ENCODE measurements at places on chromosomes 1 and 21.

DNA sequence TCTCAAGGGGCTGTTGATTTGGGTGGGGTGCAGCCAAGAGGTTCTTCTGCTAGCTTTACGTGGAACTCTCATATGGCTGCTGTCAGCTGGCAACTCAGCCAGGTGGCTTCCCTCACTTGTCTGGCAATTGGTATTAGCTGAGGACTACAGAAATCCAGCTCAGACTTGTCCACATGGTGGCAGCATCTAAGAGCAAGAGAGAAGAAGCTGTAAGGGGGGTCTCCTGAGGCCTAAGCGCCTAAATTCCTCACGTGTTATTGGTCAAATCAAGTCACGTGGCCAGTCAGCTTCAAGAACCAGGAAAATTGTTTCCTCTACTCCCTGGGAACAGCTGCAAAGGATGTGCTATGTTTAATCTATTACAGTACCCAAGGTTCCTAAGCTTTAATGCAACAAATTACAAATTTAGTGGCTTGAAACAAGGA, 4.2 kb upstream of the DYRK3 start:
- DNase-seq: peak; percentile 41

GRCh38 chr1:178470411-178470960, 26.3 kb downstream of the CLEC20A start:
- DNase-seq: no peak

GRCh38 chr1:242017580-242018233, 18.8 kb upstream of the MAP1LC3C start:
- DNase-seq: no peak

- DNase-seq: no peak
Measured at GRCh38 chr1:167861664-167862381, 52.1 kb downstream of the ADCY10 start.

DNA sequence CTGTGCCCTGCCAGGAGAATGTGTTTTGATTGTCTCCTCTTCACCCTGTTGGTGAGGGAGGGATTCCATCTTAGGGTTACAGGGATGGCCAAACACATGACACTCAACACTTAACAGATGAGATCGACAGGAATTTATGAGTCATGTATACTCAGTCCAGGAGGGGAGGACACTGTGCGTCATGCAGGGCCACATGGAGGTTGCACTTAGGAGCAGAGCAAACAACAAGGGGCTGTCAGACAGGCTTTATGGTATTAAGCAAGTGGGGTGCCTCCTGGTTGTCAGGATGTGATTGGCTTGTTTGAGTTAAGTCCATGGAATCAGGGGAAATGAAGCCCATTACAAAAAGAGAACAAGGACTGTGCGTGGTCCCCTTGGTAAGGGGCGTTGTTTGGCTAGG, 26.9 kb downstream of the EDARADD start:
- DNase-seq: no peak

GRCh38 chr1:242187816-242188215, 188.9 kb upstream of the MAP1LC3C start:
- no peak for DNase-seq

GRCh38 chr1:222124602-222125001, 382.7 kb upstream of the DUSP10 start:
- no peak for DNase-seq

- no peak for DNase-seq
Measured at GRCh38 chr1:76832521-76832920, 34.8 kb upstream of the ST6GALNAC5 start.

- DNase-seq: no peak
Measured at GRCh38 chr1:8197493-8198282, 120.2 kb upstream of the SLC45A1 start.

DNA sequence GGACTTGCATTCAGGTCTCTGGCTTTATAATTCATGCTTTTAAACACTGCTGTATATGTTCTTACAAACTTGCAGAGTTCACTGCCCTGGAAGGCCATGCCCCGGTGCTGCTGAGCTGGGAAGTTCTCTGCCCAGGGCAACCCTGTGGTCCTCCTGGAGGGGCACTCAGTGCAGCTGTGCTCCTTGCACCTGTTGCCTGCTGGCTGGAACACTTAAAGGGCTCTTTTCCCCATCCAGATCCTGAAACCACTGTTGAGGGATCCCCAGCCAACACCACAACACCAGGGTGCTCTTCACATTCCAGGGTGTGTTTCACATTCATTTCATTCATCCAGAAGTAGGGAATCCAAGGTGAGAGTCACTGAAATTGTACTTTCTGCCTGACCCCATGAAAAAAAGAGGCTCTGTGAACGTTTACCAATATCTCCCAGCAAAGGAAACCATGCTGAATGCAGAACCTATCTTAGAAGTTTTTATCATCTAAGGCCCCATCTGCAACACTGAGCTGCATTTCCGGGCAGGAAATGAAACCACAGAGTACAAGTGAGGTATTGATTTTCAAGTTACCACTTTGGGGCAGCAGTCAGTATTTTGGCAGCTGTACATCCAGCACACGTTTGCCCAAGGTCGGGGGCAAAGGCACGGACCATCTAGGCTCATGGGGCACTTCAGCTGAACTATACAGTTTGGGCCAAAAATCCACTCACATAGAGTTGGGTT, 16.4 kb upstream of the KIAA0040 start:
- peak; percentile 49 for DNase-seq

- no peak for DNase-seq
Measured at GRCh38 chr1:197394831-197395608, 127.0 kb downstream of the CRB1 start.

DNA sequence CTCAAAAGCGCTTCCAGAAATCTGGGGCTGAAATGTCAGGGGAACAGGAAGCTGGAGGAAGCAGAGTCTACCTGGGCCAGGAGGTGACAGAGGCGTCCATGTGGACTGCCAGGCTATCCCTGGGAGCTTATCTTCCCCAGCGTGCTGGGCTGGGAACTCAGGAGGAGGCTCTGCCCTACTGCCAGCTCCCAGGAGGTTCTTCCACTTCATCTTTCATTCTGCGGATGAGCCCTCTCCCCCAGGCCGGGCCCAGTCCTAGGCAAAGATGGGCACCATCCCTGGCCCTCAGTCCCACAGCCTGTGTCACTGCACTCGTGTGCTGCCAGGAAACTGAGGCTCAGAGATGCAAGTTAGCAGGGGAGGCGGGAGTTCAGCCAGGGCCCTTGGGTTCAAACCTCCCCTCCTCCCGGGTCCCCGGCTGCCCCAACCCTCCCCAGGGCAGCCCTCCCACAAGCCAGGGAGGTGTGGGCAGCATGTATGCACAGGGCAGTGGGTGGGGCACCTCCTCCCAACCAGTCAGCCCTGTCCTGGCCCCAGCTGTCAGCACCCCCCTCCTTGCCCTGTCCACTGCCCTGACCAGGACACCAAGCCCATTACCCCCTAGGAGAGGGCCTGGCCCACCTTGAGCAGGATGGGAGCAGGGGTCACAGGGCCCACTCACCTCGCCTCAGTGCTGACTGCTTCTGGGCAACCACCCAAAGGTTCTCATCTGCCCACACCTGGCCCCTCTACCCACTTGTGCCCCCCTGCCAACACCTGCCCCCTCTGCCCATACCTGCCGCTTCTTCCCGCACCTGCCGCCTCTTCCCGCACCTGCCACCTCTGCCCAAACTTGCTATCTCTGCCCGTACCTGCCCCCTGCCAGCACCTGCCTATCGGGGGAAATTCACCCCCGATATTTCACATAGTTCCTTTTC, 226.0 kb downstream of the NPHP4 start:
- DNase-seq: no peak

GRCh38 chr1:40646315-40646714, 19.2 kb downstream of the RIMS3 start:
- DNase-seq: no peak

GRCh38 chr21:41576013-41576615, 68.2 kb upstream of the TMPRSS2 start:
- DNase-seq: no peak

DNA sequence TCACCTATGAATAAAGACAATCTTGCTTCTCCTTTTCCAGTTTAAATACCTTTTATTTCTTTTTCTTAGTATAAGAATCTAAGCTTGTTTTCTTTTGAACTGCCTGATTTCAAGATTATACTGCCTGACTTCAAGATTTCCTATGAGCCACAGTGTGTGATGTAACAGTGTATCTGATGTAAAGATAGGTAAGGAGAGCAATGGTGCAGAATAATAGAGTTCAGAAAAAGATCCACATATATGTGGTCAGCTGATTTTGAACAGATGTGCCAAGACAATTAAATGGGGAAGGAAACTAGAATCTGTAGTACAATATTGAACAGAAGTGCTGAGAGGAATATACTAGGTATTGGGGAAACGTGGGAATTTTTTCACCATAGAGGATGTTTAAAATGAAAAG, 21.0 kb downstream of the EXO1 start:
- no peak for DNase-seq

GRCh38 chr1:1841575-1841995, 49.3 kb downstream of the GNB1 start:
- DNase-seq: no peak

DNA sequence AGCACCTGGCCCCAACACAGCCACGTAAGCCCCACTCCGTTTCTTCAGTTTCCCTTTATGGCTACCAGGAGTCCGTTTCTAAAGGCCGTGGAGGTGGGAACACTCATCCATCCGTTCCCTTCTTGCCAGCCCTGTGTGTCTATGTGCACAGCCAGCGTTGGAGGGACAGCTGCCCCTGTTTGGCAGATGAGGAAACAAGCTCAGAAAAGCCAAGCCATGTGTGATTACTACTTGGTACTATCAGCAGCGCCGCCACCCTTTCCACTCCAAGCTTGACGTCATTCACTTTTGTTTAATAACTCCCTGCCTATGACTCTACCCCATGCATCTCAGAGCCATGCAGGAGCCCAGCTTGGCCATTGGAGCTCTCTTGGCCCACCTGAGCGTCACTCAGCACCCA, 3.5 kb downstream of the LRP8 start:
- no peak for DNase-seq

GRCh38 chr1:161068306-161069234, 1.1 kb downstream of the ARHGAP30 start:
- DNase-seq: peak; percentile 78

DNA sequence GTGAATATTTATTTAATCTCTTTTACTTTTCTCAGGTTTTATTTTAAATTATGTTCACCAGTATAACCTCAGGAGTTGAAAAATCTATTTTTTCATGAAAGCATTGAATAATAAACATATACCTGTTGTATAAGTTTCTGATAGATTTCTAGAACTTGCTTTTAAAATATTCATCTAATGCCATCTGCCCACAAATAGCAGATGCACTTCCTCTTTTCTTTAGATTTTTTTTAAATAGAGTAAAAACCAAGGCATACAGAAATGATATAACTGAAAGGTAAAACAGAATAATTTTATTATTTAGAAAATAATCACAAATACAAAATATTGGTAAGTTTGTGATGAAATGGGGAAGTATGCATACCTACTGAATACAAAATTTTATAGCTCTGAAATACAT, 130.7 kb upstream of the PRMT6 start:
- DNase-seq: no peak

DNA sequence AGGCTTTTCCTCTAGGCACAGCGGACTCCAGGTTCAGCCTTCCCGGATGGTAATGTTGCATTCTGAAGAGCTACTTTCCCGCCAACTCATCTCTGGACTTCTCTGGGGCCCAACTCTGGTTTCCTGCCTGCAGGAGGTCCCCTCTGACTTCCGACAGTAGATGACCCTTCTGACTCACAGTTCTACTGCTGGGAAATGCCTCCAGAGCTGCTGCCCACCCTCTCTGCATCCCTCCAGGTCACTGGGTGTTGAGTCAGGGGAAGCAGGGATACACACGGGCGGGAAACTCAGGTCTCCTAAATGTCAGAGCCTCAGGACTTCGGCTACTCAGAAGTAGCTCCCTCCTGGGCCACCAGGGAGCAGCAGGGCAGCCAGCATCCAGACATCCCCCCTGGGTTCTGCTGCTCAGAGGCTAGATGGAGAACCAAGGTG, 2.1 kb upstream of the KIF21B start:
- peak; percentile 59 for DNase-seq

DNA sequence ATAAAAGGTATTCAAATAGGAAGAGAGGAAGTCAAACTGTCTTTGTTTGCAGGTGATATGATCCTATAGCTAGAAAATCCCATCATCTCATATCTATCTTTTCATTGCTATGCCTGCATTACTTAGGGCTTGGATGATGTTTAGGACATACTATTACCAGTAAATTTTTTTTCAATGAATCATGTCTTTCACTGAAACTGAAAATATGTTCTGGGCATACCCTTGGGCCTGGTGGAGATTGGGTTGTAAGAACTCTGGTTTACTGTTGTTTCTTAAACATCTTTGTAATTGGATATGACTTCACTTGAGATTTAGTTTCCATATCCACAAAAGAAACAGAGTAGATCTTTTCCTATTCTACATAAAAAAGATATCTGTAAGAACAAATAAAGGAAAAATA, 502.2 kb upstream of the PRMT6 start:
- no peak for DNase-seq

DNA sequence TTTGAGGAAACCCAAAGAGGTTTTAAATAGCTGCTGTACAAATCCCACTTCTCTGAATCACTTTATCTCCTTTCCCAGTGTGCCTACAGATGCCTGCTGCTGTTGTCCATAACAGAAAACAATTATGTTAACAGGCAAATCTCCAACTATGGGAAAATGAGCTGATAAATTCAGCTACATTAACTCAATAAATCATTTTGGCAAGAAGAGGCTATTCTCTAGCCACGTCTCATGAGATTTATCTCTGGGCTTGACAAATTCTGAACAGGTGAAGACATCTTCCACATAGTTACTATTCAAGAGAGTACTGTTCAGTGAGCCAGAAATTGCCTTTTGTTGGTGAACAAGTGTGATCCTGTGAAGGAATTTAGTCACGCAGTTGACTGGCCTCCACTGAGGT, 327.1 kb upstream of the FMN2 start:
- no peak for DNase-seq

- DNase-seq: no peak
Measured at GRCh38 chr1:50929376-50929958, 30.6 kb downstream of the FAF1 start.

GRCh38 chr1:195970209-195970608, 638.0 kb downstream of the KCNT2 start:
- no peak for DNase-seq

GRCh38 chr1:182164273-182164672, 102.8 kb upstream of the ZNF648 start:
- no peak for DNase-seq

- no peak for DNase-seq
Measured at GRCh38 chr1:107251839-107252238, 111.0 kb downstream of the NTNG1 start.

GRCh38 chr21:45432575-45433255, 27.8 kb downstream of the COL18A1 start:
- no peak for DNase-seq

DNA sequence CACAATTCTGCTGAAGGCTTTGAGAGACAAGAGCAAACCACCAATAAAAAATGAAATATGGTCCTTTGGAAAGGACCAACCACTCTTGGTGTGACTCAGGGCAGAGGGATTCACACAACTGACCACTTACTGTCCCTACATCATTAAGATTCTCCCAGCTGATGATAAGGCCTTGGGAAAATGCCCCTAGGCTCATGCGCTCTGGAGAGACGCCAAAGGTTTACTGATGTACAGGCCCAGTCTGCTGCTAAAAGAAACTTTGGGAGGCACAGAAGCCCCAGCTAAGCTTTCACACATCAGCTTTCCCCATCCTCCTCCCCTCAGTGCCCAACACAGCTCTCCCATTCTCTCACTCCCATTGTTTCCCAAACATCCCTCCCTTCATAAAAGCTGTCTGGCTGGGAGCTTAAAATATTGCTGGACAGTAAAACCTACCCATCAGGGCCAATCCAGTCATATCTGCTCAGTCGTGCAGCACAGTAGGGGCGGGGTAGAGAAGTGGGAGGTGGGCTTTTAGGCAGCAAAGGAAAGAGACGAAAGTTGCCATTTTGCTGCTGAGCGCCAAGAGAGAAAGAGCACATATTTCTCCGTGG, at the start of gene GJA8:
Gene GJA8, plus strand, starts transcription at position 543 of the 593 bp plus-strand sequence. CDS start 5,161 bp downstream, outside the sequence.
- no peak for DNase-seq

GRCh38 chr1:93014168-93014567, 52.9 kb upstream of the DIPK1A start:
- no peak for DNase-seq

Measured in GM06990 (cell line).